Right atrium auricular region (tissue), 2 donors: ENCODE measurements at places on chromosomes 7 and 10. TPM values are rescaled to one million over a fixed set of nuclear protein-coding genes. Genes with fewer than 3 reads are reported as not detected.

GRCh38 chr10:77768039-77768438 lies 130.4 kb upstream of the KCNMA1 start:
- DNase-seq, result peak; percentile 38

DNA sequence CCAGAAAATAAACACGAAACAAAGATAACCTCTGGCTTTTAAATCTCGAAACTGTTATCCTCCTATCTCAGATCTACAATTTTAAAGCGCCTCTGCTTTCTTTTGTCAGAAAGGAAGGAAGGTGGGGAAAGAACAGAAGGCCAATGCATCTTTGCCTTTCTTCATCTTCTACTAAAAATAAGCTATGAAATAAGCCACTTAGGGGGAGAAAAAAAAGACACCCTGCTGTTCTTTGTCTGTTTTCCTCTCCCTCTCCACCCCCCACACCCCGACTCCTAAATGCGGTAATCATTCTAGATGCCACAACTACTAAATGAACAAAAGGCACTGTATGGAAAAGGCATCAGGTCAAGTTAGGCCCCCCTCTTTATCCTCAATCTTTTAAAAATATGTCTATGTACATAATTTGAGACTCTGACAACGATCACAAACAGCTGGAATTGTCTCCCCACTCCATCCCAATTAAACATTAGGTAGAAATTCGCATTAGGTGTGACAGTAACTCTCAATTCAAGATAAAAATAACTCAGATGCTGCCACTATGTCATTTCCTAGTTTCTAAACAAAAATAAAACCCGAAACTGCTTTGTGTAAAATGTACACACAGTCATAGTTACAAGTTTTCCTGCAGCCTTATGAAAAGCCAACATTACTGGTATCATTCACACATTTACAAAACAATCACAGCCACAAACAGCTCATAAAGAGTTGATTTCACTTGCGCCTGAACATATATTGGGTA lies 2.4 kb downstream of the UBE2H start:
- no peak for DNase-seq

- DNase-seq, result no peak
Observed at GRCh38 chr10:122780391-122780790, 65.3 kb downstream of the CUZD1 start.

DNA sequence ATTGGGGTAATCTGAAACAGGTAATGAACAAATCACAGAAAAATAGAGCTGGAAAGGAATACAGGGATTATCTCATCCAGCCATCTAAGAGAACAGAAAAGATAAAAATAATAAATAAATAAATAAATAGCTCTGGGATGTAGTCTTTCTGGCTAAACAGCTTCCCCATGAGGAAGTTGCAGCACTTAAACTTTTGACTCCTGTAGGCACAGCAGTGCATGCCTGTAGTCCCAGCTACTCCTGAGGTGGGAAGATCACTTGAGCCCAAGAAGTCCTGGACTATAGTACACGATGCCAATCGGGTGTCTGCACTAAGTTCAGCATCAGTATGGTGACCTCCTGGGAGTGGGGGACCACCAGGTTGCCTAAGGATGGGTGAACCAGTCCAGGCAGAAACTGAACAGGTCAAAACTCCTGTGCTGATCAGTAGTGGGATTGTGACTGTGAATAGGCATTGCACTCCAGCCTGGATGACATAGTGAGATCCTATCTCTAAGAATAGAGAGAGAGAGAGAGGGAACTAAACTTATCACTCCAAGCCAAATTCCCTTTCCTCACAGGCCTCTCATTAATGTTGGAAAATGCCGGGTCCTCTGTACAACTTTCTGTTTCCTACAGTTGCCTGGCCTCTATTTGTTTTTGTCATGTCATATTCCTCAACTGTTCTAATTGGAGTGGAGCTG lies 61.7 kb upstream of the CDK13 start:
- DNase-seq, result no peak

GRCh38 chr10:60417901-60418300 lies 28.2 kb upstream of the ANK3 start:
- DNase-seq, result no peak

The ADCY1 gene
- total RNA-seq, result 3.2 TPM

The BTBD16 gene
- total RNA-seq, result not detected

The MACROH2A2 gene
- 17.3 TPM for total RNA-seq
